ENCODE measurements at places on chromosomes 4 and X.

DNA sequence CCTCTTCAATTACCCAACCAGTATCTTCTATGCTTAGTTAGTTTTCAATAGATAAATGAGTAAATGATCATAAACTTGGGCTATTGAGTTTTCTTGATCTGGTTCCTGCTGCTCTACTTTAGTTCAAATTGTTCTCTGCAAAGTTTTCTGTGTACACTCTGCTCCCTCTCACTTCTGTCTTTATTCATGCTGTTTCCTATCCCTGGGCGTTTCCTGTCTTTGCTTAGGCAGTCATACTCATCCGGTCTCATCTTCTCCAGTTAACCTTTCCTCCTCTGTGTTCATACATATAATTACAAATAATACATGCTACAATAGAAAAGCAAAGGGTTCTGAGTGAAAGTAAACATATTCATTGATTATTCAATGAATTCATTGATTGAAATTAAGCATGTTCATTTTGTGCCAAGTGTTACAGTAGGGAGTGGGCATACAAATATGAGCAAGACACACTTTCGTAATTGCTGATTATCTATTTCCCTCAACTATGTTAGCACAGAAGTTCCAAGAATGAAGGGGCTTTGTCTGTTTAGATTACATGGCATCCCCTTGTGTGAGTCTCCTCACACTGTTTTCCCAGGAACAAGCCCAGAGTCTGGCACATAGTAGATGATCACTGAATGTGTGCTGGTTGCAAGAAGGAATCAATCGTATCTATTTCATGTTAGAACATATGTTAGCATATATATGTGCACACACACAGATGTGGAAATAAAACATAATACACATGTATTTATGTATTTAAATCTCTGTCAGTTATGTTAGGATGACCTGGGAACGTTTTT, 1.1 kb downstream of the RAB39B start:
- no peak for DNase-seq

- peak; percentile 75 for DNase-seq
Observed at GRCh38 chr4:119025420-119025819, 110.2 kb upstream of the MYOZ2 start.

DNA sequence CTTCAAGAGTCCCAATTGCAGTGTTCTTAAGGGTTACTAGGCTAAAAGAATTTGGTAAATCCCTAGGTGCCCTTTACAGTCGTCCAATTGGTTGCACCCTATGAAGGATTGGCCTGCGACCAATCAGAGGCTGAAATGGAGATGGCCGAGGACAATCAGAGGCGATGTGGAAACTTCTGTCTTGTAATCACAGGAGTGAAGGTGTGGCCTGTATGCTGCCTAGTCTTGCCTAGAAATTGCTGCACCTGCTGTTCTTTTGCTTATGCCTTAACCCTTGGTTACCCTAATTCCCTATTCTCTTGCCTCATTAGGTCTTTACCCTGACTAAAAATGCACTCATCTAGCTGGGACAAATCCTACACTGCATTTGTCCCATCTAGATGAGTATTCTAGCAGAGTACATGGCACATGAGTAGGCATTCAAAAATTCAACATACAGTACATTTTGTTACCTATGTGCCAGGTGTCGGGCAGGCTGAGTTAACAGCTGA, 1.0 kb upstream of the DCK start:
- DNase-seq: no peak

GRCh38 chr4:121146530-121146929, 17.6 kb downstream of the TNIP3 start:
- DNase-seq: no peak

DNA sequence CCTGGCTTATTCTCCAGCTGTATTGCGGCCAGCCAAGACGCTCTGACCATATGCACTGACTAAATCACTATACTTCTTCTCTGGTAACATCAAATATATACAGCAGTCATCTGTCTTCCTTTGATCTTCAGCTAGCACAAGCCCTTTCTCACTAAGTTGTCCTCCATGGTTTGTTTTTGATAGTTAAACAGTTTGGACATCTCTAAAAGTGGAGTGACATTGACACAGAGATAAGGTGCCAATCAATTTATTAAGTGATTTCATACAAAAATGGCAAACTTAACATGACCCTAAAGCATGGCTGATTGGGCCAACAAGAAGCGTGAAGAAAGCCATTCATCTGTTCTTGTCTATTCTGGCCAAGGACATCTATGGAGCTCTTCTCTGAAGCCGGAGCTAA, 334.9 kb downstream of the NKX6-1 start:
- no peak for DNase-seq

DNA sequence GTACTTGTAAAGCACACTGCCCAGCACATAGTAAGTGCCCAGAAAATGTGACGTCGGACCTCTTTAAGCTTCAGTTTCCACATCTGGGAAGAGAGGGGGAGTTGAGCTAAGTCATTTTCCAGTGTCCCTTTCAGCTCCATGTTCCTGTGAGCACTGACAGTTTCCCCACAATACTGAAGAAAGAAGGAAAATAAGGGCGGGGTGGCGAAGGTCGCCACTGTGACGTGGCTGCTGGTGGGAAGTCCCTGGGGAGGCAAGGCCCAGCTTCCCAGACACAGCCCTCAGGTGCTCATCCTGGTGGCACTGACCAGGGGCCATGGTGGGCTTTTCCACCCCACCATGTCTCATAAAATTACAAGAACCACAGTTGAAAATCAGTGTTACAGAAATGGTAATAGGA, 121.8 kb downstream of the PTTG2 start:
- DNase-seq: no peak

Measured in right cardiac atrium (tissue), 5 donors.